ENCODE measurements at places on chromosomes 5 and 9.

GRCh38 chr5:27034565-27034964 lies 3.8 kb downstream of the CDH9 start:
- no peak for DNase-seq

GRCh38 chr5:92003806-92004205 lies 620.7 kb upstream of the ARRDC3 start:
- DNase-seq = no peak

DNA sequence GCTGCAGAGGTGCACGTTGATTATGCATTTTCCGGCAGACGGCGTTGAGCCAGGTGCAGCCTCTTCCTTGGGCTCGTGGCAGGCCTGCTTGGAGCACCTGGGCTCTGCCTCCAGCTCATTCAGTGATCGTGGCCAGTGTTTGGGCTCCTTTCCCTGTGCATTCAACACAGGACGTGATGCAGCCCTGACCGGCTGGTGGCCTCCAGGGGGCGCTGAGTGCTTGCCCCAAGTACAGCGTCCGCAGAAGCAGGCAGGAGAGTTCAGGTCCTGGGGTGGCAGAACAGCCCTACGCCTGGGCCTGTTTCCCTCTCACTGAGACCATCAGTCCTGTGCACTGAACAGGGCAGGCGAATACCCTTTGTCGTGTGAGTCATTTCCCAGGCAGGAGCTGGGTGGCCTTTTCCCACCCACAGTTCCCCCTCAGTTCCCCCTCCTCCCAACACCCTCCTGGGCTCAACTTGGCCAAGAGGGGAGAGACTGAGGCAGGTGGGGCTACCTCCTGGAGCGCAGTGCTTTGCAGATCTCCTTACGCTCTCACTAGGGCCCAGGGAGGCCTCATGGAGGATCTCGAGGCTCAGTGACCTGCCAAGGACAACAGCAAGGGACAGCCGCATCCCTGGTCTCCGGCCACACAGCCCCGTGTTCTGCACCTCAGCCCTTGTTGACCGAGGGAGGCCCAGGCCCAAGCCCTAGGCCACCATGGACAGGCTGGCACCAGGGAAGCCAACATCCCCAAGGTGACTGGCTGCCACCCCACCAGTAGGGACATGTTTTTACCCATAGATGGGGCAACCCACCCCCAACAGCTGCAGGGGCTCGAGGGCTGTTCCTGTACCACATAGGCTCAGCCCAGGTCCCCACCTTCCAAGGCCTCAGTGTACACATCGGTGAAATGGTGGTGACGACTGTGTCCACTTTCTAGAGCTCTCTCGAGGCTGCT lies 52.9 kb downstream of the LRSAM1 start:
- DNase-seq = peak; percentile 87

GRCh38 chr5:56253924-56254323 lies 20.8 kb upstream of the ANKRD55 start:
- DNase-seq = no peak

- peak; percentile 67 for DNase-seq
Measured at GRCh38 chr5:154194345-154195329, 4.1 kb downstream of the GALNT10 start.

DNA sequence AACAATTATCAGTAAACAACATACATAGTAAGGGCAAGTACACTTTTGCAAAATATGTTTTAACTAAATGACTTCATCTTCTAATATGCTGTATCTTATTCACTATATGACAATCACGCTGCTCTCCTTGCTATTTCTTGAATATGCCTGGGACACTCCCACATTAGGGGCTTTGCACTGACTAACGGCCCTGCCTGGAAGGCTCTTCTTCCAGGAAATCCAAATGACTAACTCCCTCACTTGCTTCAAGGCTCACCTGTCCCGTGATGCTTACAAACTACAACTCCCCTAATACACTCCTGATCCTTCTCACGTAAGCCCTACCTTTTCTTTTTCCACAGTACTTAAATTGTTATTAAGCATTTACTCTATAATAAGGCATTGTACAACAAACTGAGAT lies 10.6 kb downstream of the ERP44 start:
- no peak for DNase-seq

GRCh38 chr5:52999344-52999949 lies 10.3 kb downstream of the ITGA2 start:
- DNase-seq = no peak

- DNase-seq = no peak
Measured at GRCh38 chr5:111366388-111366787, 142.2 kb downstream of the CAMK4 start.

DNA sequence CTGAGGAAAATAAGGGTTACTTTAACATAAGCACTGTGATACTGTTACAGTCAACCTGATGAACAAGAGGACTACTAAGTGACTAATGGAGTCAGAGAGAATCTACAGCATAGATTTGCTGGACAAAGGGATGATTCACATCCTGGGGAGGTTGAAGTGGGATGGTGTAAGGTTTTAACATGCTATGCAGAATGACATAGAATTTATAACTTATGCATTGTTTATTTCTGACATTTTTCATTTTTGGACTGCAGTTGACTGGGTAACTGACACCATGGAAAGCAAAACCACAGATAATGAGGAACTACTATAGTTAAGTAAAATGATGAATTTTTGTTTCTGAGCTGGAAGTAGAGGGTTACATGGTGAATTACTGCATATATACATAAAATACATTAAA lies 389.2 kb downstream of the MAT2B start:
- no peak for DNase-seq

DNA sequence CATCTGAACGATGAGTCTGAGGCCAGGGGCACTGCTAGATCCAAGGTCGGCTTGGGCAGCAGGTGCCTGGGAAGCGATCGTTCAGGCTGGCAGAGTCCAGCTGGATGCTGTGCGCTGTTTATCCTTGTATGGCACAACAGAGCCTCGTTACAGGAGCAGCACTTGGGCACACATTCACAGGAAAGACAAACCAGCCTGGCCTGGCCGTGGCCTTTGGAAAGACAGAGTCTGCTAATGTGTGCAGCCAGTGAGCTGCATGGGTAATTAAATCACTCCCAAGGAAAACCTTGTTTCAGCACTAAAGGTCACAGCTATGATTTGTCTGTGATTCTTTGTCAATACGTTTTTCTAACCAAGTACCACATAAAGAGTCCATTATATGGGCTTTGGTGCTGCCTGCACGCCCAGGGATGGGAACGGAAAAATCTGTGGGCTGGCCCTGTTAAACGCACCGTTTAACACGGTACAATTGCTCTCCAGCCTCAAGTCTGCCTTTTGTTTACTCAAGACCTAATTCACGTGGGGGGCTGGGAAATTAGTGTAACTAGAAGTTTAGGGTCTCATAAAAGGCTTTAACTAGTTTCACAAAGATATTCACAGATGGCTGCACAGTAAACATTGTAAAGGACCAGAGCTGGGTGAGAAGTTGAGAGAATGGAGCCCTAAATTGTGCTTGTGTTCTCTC lies 509.3 kb downstream of the KDM4C start:
- DNase-seq = no peak

- DNase-seq = no peak
Measured at GRCh38 chr5:177492841-177493240, 4.6 kb downstream of the PDLIM7 start.

- no peak for DNase-seq
Measured at GRCh38 chr5:56357426-56357825, 124.3 kb upstream of the ANKRD55 start.

DNA sequence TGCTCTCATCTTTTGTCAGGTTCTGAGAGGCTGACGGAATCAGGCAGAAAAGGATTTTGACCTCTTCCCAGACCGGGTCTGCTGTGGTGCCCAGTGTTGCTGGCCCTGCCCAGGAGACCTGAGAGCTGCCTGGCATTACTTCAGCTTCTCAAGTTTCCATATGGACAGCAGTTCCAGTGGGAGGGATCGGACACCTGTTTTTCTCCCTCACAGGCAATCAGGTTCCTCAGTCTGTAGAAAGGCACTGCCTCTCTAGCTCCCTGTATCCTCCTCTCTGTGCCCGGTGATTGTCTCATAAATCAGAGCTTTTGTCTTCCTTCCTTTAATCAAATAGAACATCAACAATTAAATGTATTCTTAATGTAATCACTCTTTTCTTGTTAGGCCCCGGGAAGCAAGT lies 198.7 kb downstream of the SEMA6A start:
- peak; percentile 88 for DNase-seq

- DNase-seq = peak; percentile 61
Measured at GRCh38 chr5:168851902-168852321, 272.7 kb upstream of the PANK3 start.

DNA sequence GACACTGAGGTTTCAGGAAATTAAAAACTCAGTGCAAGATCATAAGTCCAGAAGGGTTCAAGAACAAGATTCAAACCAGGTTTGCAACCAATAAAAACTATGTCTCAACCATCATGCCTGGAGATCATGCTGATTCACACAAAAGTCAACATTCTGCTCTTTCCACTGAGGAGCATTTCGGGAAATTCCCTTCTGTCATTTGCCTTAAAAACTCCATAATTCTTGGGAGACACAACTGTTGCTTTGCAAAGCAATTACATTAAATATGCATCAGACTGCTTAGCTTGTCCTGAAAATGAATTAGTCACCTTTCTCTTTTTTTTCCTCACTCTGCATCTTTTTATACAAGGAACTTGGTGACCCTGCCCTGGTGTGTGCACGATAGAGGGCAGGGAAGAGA lies 275.9 kb upstream of the ZNF462 start:
- DNase-seq = no peak

GRCh38 chr5:129609710-129610109 lies 138.2 kb upstream of the MINAR2 start:
- no peak for DNase-seq

DNA sequence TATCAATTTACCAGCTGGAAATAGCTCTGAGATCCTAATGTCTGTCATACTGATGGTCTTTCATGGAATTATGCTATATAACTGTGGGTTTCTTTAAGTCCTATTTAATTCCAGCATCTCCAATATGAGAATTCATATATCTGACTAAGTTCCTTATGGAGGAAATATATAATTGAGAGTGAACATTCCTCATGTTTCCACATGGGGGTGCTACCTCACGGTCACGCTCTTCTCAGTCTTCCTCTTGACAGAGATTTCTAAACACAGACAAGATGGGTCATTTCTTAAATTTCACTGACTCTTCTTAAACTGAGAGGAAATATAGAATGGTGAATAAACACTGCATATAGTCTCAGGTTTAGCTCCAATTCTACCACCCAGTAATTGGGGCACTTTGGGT lies 212.1 kb downstream of the SLF1 start:
- DNase-seq = peak; percentile 6

DNA sequence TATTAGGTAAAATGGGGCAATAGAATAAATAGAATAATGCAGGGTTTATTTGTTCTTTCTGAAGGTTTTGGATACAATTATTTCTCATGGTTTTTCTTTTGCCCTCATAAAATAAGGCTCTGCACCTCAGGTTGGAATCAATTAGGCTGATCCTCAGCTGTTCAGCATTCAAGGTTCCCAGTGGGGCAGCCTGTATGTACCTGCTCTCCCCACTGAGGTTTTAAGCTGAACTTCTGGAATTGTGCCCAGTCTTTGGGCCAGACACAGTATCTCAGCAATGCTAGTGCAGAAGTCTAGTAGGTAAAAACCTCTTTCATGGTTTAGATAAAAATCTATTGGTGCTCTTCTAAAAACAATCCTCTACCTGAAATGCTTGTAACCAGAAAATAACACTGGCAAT lies 98.0 kb downstream of the EDIL3 start:
- DNase-seq = peak; percentile 56

GRCh38 chr5:178297751-178298150 lies 65.1 kb upstream of the PHYKPL start:
- DNase-seq = no peak

- no peak for DNase-seq
Measured at GRCh38 chr5:6728011-6728794, 15.0 kb downstream of the TENT4A start.

DNA sequence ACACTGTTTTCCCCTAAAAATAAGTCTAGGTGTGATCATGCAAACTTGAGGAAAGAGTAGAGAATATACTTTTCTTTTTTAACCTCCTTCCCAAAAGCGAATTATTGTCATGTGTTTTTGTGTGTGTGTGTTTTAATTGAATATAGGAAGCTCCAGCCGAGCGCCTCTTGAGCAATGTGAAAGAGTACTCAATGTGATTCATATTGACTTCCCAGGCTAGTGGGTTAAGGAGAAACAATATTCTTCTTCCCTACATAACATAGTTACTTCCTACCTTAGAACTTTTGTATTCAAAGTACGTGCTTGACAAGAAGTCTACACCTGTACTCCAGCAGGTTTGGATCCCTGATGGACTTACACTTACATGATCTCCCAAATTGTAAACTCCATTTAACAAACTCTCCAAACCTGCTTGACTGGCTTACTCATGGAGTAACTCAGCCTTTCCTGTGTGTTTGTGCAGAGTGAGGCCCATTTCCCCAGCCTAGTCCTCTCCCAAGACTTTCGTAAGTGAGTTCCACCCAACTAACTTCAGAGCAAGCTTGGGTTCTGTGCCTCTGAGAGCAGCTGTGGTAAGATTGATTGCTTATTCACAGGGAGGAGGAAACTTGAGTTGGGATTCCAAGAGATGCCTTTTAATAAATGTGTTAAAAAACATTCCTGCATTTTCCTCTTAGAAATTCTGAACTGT lies 9.3 kb downstream of the SLC28A3 start:
- DNase-seq = no peak

DNA sequence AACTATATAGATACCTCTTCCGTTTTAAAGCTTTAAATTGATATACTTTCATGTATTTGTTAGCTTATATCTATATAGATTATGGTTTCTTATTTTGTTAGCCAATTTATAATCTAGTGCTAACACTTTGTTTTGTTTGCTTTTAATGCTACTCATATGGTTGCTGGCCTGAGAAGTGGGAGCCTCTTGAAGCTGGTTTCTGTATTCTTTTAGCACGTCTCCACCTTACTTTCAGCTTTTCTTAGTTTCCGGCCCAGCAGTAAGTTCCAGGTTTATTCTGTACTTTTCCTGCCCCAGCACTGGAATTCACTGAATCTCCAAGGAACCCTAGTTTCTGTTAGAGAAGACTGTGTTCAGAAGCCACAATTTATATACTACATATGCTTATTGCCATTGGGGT lies 458.9 kb downstream of the PRR16 start:
- DNase-seq = no peak

- DNase-seq = peak; percentile 47
Measured at GRCh38 chr5:38921174-38921573, 75.4 kb downstream of the OSMR start.

DNA sequence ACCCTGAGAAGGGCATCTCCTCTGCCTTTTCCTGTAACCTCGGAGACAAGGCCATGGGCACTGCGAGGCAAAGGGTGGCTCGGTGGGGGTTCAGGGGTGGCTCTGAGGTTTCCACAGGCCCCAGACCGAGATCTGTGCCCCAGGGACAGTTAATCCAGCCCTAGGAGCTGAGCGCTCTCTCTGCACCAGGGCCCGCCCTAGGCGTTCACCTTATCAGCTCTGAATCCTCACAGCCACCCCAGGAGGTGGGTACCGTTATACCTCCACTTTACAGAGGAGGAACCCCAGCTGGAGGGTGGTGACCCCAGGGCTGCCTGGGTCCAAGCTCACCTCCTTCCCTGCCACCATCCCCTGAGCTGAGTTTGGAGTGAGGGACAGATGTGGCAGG lies 2.3 kb upstream of the ENG start:
- no peak for DNase-seq

DNA sequence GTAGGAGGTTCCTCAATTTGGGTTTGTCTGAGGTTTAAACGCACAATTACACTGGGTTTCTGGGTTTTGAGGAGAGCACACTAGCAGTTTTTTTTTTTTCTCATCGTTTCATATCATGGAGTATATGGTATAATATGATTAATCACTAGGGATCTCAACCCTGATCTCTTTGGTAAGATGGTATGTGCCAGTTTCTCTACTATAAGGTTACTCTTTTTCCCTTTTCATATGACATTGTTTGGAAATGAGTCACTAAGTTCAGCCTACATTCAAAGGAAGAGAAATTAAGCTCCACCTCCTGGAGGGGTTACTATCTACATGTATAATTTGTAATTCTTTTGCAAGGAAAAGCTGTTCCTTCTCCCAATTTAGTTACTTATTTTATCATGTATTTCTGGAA lies 35.2 kb downstream of the MTRR start:
- no peak for DNase-seq
